T-helper 2 cell treated with Interferon-gamma antibody and Interleukin-4, amounts not matched to agents 5 μg/mL and 100 μg/mL, for 36 hours (primary cell): ENCODE measurements at places on chromosomes 2 and 18.

GRCh38 chr18:48680339-48681250 lies 141.8 kb downstream of the CTIF start:
- H3K4me1 ChIP-seq, result no peaks in the 10 kb centered on the region
- H3K27me3 ChIP-seq, result no peaks in the 10 kb centered on the region
- H3K27ac ChIP-seq, result no peak overlapping the region
- H3K4me3 ChIP-seq, result no peak overlapping the region
- DNase-seq, result no peak
- H3K36me3 ChIP-seq, result no peaks in the 10 kb centered on the region

GRCh38 chr2:74789271-74789670 lies 44.7 kb upstream of the HK2 start:
- no peaks in the 10 kb centered on the region for H3K4me1 ChIP-seq
- DNase-seq, result no peak
- peaks cover 9% of the 10 kb centered on the region for H3K27me3 ChIP-seq
- H3K27ac ChIP-seq, result no peak overlapping the region
- H3K36me3 ChIP-seq, result no peaks in the 10 kb centered on the region

DNA sequence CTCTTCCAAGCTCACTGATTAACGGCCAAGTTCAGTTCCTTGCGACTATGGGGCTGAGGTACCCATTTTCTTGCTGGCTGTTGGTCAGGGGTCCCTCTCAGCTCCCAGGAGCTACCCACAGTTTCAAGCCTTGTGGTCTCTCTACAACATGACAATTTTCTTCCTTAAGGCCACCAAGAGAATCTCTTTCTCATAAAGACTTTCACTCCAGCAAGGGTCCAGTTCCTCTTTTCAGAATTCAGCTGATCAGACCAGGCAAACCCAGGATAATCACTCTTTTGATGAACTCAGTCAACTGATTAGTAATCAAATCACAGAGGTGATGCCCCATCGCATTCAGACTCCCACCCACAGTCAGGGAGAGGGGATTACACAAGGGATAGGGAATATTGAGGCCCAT lies 129.7 kb downstream of the IRS1 start:
- H3K27me3 ChIP-seq, result peaks cover 60% of the 10 kb centered on the region
- H3K36me3 ChIP-seq, result no peaks in the 10 kb centered on the region
- no peak overlapping the region for H3K27ac ChIP-seq
- no peak for DNase-seq

DNA sequence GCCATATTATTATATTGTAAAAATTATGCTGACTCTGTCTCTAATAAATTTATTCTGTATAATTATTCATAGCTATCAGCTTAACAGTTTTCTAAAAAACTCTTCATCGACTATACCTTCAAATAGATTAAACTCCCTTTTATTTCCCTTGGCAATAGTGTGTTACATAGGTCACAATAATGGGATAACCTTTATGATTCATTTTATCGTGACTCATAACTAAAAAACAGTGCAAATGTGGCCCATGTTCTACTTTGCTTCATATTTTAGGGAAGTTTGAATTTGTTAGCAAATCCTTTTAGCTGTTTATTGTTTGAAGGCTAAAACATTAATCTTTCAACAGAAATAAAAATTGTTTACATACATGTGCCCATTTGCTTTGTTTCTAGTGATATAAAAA lies 783.2 kb upstream of the CDH2 start:
- H3K27ac ChIP-seq, result no peak overlapping the region
- H3K4me1 ChIP-seq, result no peaks in the 10 kb centered on the region
- no peak overlapping the region for H3K4me3 ChIP-seq
- no peaks in the 10 kb centered on the region for H3K36me3 ChIP-seq
- no peaks in the 10 kb centered on the region for H3K27me3 ChIP-seq

GRCh38 chr18:74551936-74552555 lies 17.7 kb downstream of the CNDP1 start:
- peaks cover 2% of the 10 kb centered on the region for H3K27me3 ChIP-seq
- no peaks in the 10 kb centered on the region for H3K4me1 ChIP-seq
- H3K36me3 ChIP-seq, result no peaks in the 10 kb centered on the region
- DNase-seq, result peak; percentile 62

- peaks cover 11% of the 10 kb centered on the region for H3K36me3 ChIP-seq
- no peak overlapping the region for H3K27ac ChIP-seq
- no peaks in the 10 kb centered on the region for H3K27me3 ChIP-seq
- no peak for DNase-seq
These were observed 46.5 kb upstream of the SLC30A6 start for GRCh38 chr2:32119161-32119560.

GRCh38 chr2:239327536-239328350 lies 73.1 kb downstream of the HDAC4 start:
- peaks cover 25% of the 10 kb centered on the region for H3K36me3 ChIP-seq
- no peak for DNase-seq
- peaks cover 65% of the 10 kb centered on the region for H3K4me1 ChIP-seq
- H3K27me3 ChIP-seq, result no peaks in the 10 kb centered on the region
- H3K27ac ChIP-seq, result peak overlapping the region; percentile 92

GRCh38 chr2:112162956-112163355 lies 24.8 kb downstream of the FBLN7 start:
- peaks cover 4% of the 10 kb centered on the region for H3K4me1 ChIP-seq
- H3K27ac ChIP-seq, result no peak overlapping the region
- H3K36me3 ChIP-seq, result no peaks in the 10 kb centered on the region
- no peaks in the 10 kb centered on the region for H3K27me3 ChIP-seq
- no peak for DNase-seq

GRCh38 chr2:19062370-19062769 lies 296.1 kb downstream of the OSR1 start:
- H3K36me3 ChIP-seq, result no peaks in the 10 kb centered on the region
- no peak for DNase-seq
- H3K27me3 ChIP-seq, result no peaks in the 10 kb centered on the region
- H3K4me1 ChIP-seq, result no peaks in the 10 kb centered on the region
- H3K4me3 ChIP-seq, result no peak overlapping the region

DNA sequence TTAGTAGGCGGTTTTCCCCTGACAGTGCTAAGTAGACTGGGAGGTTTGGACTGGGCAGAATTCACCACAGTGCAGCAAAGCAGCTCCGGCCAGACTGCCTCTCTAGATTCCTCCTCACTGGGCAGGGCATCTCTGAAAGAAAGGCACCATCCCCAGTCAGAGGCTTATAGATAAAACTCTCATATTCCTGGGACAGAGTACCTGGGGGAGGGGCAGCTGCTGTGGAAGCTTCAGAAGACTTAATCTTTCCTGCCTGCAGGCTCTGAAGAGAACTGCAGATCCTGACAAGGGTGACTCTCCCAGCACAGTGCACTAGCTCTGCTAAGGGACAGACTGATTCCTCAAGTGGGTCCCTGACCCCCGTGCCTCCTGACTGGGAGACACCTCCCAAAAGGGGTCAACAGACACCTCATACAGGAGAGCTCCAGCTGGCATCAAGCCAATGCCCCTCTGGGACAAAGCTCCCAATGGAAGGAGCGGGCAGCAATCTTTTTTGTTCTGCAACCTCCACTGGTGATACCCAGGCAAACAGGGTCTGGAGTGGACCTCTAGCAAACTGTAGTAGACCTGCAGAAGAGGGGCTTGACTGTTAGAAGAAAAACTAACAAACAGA lies 266.8 kb upstream of the CRIM1 start:
- H3K4me3 ChIP-seq, result no peak overlapping the region
- H3K4me1 ChIP-seq, result no peaks in the 10 kb centered on the region
- peaks cover 13% of the 10 kb centered on the region for H3K27me3 ChIP-seq
- no peak overlapping the region for H3K27ac ChIP-seq

GRCh38 chr2:134127496-134127895 lies 126.4 kb upstream of the MGAT5 start:
- H3K27ac ChIP-seq, result no peak overlapping the region
- peak; percentile 39 for DNase-seq
- H3K36me3 ChIP-seq, result peaks cover 1% of the 10 kb centered on the region
- H3K27me3 ChIP-seq, result peaks cover 44% of the 10 kb centered on the region

DNA sequence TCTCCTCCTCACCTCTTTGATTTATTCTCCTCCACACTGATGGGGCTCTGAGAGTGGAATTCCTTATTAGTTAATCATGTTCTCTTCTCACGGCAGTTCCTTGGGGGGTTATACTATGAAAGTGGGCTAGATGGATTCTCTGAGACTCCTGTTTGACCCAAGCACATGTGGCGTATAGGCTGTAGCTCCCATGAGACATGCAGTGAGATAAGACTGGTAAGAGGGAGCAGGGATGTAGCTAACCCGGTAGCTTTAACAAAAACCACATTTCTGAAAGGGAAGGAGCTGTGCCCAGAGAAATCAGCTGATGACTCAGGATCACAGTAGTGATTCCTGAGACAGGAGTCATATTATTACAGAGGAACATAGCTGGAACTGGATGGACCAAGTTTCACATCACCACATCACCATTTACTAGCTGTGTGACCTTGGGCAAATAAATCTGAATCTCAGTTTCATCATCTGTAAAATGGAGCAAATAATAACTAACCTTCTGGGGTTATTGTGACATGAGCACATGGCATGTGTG lies 82.9 kb downstream of the CRIM1 start:
- no peak overlapping the region for H3K4me3 ChIP-seq
- no peak for DNase-seq
- H3K27me3 ChIP-seq, result no peaks in the 10 kb centered on the region

DNA sequence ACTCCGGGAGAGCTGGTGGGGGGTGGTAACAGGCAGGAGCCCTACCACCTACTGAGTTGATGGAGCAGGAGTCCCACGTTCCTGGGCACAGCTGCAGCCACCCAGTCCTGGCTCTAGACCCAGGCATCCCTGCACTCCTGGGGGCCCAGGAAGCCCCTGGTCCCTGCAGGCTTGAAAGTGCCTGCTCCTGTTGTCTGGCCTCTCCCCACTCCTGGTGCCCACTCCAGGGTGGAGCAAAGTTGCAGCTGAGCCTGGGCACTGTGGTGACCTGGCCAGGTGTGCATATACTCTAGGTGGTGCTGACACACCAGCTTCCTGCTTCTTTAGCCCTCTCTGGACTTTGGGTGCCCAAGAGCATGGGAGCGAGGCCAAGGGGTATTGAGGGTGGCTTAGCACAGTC lies 119.0 kb upstream of the SLC38A11 start:
- H3K36me3 ChIP-seq, result no peaks in the 10 kb centered on the region
- no peak for DNase-seq
- no peaks in the 10 kb centered on the region for H3K4me1 ChIP-seq
- no peak overlapping the region for H3K4me3 ChIP-seq

DNA sequence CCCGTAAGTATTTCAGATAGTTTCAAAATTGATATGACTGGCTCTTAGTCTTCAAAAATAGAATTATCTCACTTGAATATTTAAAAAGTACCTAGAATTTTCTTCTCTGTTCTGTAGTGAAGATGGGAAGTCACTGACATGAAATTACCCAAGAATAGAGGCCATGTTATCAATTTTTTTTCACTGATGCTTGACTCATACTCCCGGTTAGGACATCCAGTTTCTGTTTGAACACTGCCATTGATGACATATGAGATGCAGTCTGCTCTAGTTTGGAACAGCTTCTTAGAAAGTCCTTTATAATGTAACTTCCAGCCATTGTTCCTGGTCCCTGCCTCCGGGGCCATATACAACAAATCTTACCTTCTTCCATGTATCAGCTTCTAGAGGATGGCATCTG lies 26.0 kb downstream of the MAP3K20 start:
- peak overlapping the region; percentile 12 for H3K4me3 ChIP-seq
- peak; percentile 22 for DNase-seq
- no peak overlapping the region for H3K27ac ChIP-seq
- peaks cover 4% of the 10 kb centered on the region for H3K36me3 ChIP-seq
- H3K4me1 ChIP-seq, result peaks cover 31% of the 10 kb centered on the region

GRCh38 chr2:71499691-71500090 lies 46.3 kb downstream of the DYSF start:
- no peaks in the 10 kb centered on the region for H3K27me3 ChIP-seq
- no peaks in the 10 kb centered on the region for H3K4me1 ChIP-seq
- H3K36me3 ChIP-seq, result no peaks in the 10 kb centered on the region
- no peak overlapping the region for H3K27ac ChIP-seq

GRCh38 chr2:8543060-8543382 lies 138.8 kb upstream of the ID2 start:
- peaks cover 2% of the 10 kb centered on the region for H3K27me3 ChIP-seq
- H3K27ac ChIP-seq, result peak overlapping the region; percentile 97
- H3K4me1 ChIP-seq, result peaks cover 81% of the 10 kb centered on the region
- peaks cover 2% of the 10 kb centered on the region for H3K36me3 ChIP-seq
- DNase-seq, result no peak
- H3K4me3 ChIP-seq, result peak overlapping the region; percentile 77

- H3K27me3 ChIP-seq, result no peaks in the 10 kb centered on the region
- H3K27ac ChIP-seq, result peak overlapping the region; percentile 90
- DNase-seq, result peak; percentile 65
- H3K4me1 ChIP-seq, result peaks cover 44% of the 10 kb centered on the region
- H3K36me3 ChIP-seq, result peaks cover 26% of the 10 kb centered on the region
- H3K4me3 ChIP-seq, result peak overlapping the region; percentile 62
These were observed 14.8 kb downstream of the ASPRV1 start for GRCh38 chr2:69946351-69947324.

DNA sequence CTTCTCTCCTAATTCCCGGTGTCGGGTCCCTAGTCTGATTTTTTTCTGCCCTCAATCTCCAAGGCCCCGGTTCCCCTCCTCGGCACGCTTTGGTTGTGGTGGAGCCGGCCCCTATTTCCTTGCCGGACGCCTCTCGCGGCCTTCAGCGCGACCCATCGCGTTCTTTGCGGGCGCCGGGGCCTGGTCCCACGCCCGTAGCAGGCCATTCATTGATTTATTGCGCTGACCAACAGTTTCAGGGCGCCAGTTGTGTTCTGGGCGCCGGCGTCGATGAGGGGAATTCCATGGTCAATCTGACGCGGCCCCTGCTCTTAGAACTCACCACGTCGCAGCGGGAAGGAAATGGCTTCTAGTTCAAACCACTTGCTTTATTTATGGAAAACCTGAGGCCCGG lies 396 bp downstream of the CNOT9 start:
- no peaks in the 10 kb centered on the region for H3K27me3 ChIP-seq
- H3K4me3 ChIP-seq, result peak overlapping the region; percentile 93
- H3K36me3 ChIP-seq, result peaks cover 50% of the 10 kb centered on the region

DNA sequence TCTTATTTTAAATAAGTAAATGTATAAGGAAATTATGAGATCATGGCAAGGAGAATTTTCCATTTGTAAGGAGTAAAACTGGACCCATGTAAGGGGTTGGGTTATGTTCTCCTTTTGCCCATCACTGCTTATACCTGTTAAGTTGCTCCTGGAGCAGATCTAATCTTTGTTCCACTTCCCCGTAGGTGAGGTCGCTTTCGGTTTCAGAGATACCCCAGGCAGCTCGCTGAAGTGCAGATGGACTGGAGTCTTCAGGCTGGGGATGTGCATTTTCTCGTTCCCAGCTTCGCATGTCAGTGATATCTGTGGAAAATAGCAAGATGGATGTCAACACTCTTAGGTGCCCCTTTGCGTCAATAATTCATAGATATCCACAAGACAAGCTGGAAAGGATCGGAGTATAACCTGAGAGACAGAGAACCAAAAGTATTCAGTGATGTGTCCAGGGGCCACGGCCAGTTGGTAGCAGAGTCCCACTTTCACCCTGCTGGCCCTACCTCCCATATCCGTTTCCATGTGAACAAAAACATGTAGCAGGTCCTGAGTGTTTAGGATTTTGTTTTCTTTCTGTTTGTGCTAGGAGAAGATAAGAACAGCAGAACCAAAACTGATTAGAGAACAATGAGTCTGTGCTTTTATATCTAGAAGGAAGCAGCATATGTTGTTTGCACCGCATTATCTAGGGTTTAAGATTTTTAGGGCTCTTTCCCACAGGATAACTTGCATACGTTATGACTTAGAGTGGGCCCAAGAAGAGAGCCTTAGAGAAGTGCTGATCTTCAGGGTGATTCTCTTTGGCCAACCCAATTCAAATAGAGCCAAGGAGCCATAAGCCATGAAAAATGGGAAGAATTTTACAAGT lies 36.0 kb downstream of the GCA start:
- DNase-seq, result no peak
- peak overlapping the region; percentile 44 for H3K4me3 ChIP-seq
- H3K36me3 ChIP-seq, result no peaks in the 10 kb centered on the region
- peaks cover 9% of the 10 kb centered on the region for H3K27me3 ChIP-seq
- no peak overlapping the region for H3K27ac ChIP-seq

GRCh38 chr18:10249801-10250200 lies 204.6 kb upstream of the APCDD1 start:
- no peaks in the 10 kb centered on the region for H3K4me1 ChIP-seq
- no peak overlapping the region for H3K27ac ChIP-seq
- no peaks in the 10 kb centered on the region for H3K27me3 ChIP-seq
- H3K4me3 ChIP-seq, result no peak overlapping the region
- H3K36me3 ChIP-seq, result no peaks in the 10 kb centered on the region
